ENCODE measurements at places on chromosomes 4 and X.

GRCh38 chrX:22159071-22159470 lies 113.6 kb upstream of the CBLL2 start:
- DNase-seq: no peak

GRCh38 chr4:135838889-135839288 lies 1637.3 kb upstream of the PABPC4L start:
- no peak for DNase-seq

DNA sequence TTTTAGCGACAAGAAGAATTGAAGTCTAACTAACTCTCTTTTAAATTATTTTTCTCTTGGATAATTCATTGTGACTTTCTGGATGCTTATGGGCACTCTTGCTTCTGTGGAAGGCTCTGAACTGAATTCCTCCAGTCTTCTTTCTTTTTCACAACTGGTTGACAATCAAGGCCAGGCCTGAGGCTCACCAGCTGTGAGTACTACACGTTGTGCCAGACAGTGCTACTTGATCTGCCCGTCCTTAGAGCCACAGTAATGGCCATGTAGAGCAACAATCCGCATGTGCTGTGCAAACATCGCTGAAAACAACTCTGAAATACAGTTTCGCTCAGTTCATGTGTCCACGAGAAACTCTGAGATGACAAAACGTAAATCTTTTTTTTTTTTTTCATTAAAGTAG lies 1336.3 kb upstream of the AGA start:
- DNase-seq: no peak

DNA sequence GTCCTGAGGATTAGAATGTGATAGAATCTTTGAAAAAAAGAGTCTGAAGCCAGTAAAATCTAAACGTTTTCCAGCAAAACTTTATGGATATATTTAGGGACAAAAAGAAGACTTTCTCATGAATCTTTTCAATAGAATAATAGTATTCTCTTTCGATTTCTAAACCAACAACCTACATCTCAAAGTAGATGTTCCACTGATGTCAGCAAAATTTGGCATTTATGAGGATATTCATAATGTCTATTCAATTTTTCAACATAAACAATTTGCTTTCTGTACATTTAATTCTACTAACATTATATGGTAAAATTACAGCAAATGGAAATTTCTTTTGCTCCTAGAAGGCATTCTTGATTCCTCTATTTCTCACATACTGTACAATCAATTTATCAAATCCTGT lies 886.5 kb downstream of the CENPC start:
- no peak for DNase-seq

GRCh38 chr4:126172126-126172525 lies 857.4 kb downstream of the FAT4 start:
- DNase-seq: no peak

DNA sequence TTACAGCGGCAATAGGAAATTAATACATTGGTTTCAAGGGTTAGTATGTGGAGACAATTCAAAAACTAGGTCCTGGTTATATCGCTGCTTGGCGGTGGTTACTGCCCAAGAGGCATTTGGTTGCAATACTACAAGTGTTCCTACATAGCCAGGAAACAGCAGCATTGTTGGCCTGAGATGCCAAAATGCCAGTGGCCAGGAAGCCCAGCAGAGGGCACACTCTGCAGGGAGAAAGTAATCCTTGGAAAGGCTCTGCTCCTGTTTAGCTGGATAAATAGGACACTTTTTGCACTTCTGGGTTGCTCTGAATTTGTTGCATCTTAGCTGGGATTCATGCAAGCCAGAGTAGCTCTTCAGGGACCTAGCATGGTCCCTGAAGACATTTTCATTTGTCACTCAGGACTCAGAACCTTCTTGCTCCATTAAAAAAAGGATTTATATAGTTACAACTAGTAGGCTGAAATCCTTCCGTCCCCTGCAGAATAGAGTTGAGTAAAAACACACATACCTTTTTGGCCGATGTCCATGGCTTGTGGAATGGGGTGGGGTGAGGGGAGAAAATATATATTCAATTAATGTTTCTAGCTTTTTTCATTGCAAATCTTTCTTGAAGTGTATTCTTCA lies 8.1 kb upstream of the GPR119 start:
- DNase-seq: no peak

DNA sequence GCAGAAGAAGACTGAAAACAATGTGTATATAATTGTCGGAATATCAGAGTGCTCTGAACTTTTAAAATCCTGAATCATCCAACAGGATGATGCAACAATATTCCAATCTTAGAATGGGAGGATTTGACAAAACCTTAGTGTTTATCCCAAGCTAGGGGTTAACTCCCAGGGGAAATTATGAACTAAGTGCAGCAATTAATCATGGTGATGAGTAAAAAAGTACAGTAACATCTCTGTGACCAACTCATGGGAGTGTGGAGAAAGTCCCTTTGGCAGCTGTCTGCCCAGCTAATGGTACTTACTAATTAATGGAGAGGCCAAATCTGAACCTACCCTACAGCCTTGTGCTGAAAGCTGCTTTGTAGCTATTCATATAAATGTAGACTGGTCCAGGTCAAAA lies 257.6 kb upstream of the DDX53 start:
- DNase-seq: no peak

DNA sequence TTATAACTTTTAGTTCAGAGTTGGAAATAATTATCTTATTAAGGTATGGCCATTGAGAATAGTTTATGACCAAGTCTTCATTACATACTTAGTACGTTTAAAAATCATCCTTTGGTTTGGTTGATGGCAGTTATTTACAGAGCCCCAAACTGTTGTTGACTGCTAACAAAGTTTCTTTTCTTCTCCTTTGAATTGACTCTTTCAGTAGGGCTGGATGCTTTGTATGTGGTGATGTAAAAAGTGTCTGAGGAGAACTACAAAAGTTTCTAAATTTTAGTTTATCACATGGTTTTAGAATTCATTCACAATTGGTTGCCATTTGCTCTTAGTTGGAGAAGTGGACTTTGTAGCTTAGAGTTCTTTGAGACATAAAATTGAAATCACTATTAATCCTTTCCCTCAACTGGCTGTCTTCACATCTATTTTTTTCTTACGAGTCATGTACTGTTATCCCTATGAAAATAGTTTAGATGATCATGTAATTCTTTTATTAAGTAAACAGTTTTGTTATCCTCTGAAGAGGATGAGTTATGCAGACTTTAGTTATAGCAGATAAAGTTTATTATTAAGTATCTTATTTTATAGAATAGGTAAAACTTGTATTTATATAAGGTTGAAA lies 14.8 kb downstream of the PTPN13 start:
- no peak for DNase-seq

- no peak for DNase-seq
These were observed 69.7 kb upstream of the PGRMC2 start for GRCh38 chr4:128357286-128357685.

- no peak for DNase-seq
These were observed 95.9 kb downstream of the RASL11B start for GRCh38 chr4:52957835-52958631.

DNA sequence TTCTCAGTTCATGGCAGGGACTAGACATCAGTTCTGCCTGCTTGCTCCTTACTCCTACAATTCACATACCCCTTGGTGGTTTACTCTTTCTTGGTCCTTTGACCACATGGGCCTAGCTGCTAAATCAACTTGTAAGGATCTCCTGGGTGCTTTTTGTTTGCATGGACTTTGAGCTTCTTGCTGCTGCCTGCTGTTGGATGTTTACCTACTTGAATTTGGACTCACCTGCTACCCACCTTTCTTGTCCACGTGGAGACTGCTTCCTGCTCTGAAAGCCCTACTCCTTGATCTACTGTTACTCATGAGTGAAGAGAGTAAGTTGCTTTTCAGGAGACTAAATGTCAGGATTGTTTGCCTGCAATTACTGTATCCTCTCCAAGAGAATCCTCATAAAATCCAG lies 15.2 kb upstream of the ARHGAP24 start:
- DNase-seq: no peak

GRCh38 chrX:111868726-111869638 lies 7.0 kb upstream of the TRPC5OS start:
- DNase-seq: no peak

GRCh38 chr4:94700298-94700697 lies 57.5 kb upstream of the BMPR1B start:
- no peak for DNase-seq

DNA sequence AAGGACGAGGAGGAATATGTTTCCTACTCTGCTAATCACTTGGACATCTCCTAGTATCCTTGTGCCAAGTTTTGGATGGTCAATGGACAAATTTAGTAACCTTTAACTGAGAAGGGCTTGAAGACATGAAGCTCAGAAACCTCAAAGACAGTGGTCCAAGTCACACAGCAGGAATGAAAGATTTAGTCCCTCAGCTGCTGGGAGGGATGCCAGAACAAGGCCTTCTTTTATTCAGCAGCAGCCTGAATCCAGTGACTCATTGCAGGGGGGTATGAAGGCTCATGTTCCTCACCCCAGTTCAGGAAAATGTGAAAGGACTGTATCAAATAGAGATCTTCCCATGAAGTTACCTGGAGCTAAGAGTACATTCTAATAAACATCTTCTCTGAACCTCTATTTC lies 214.9 kb upstream of the UGT8 start:
- no peak for DNase-seq

DNA sequence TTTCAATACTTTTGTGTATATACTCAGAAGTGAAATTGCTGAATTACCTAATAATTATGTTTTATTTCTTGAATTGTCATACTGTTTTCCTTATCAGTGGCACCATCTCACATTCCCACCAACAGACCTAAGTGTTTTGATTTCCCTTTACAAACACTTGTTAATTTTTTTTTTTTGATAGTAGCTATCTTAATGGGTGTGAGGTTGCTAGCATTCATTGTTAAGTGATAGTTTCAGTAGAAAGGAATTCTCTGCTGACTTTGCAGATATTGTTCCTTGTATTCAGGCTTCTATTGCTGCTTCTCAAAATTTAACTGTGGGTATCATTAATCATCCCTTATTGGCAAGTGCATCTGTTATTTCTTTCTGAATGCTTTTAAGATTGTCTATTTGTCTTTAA lies 927.5 kb upstream of the SLIT2 start:
- no peak for DNase-seq

DNA sequence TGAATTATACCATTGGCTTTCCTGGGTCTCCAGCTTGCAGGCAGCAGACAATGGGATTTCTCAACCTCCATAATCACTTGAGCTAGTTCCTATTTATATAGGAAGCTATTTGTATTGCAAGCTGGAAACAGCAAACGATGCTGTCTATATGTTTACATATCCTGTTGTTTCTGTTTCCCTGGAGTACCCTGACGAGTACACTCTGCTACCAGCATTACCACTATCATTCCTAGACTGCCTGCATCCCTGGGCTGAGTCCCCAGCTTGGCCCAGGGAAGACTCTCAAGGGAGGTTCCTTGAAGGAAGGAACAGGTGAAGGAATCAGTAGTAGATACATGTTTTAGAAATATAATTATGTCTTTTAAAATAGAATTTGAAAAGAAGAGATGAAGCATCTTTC lies 81.4 kb downstream of the EVC2 start:
- no peak for DNase-seq

GRCh38 chr4:184500748-184501589 lies 26.6 kb upstream of the IRF2 start:
- DNase-seq: no peak

GRCh38 chrX:48919360-48919841 lies 577 bp upstream of the PIM2 start:
- no peak for DNase-seq

- no peak for DNase-seq
These were observed 97.8 kb downstream of the PARM1 start for GRCh38 chr4:75030649-75031235.

DNA sequence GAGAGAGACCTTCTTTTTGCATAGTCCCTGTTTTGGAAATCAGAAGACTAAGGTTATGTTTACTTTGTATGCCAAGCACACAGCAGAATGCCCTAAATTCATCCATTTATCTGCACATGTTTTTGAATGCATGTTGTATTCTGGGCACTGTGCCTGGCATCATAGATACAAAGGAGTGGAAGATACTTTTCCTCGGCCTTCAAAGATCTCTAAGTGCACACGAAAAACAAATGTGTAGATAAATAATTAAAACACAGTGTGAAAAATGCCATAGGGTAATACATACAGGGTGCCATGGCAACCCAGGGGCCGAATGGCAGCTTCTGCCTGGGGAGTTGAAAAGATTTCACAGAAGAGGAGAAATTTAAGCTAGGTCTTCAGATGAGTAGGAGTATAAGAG lies 390.6 kb upstream of the ATOH1 start:
- DNase-seq: no peak

DNA sequence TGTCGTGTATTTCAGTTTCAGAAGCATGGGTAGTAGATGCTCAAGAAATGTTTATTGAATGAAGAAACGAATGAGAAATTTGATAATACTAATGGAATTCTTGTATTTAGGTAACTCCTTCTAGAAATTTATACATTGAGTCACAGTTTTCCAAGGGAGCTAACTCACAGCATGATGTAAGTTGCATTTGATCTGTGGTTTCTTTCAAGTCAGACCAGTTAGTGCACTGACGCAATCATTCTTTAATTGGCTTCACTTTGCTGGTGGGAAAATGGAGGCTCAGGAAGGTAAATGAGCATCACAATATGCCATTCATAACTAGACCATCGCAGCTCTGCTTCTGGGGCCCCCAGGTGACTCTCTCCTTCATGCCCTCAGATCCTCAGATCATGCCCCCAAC lies 17.3 kb upstream of the CWH43 start:
- DNase-seq: no peak

GRCh38 chr4:25321703-25322102 lies 9.1 kb downstream of the ZCCHC4 start:
- DNase-seq: no peak

- peak; percentile 55 for DNase-seq
These were observed 51.8 kb upstream of the JADE1 start for GRCh38 chr4:128757712-128758111.

GRCh38 chrX:108640817-108641216 lies 95.5 kb downstream of the IRS4 start:
- no peak for DNase-seq

GRCh38 chr4:151831526-151831925 lies 70.7 kb upstream of the GATB start:
- no peak for DNase-seq

DNA sequence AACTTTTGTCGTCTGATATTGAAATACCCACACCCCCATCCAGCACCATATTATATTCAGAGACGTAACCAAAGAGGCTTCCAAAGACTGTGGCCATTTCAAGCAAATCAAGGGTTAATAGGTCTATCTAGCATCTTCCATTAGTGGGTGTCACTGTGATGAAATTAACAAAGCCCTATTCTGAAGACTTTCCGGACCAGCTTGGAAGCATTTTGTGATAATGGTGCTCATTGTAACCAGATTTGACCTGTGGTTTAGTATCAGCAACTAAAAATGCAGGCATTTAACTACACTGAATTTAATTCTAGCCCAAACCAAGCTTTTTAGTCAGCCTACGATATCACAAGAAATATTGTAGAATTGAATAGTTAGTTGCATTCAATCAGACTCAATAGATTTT lies 309.7 kb upstream of the TENM3 start:
- DNase-seq: no peak

- DNase-seq: no peak
These were observed at the start of gene TXK for GRCh38 chr4:48134081-48134480. Gene TXK (minus strand): TSS chr4:48134250. CDS start chr4:48134170, 80 bp downstream.

DNA sequence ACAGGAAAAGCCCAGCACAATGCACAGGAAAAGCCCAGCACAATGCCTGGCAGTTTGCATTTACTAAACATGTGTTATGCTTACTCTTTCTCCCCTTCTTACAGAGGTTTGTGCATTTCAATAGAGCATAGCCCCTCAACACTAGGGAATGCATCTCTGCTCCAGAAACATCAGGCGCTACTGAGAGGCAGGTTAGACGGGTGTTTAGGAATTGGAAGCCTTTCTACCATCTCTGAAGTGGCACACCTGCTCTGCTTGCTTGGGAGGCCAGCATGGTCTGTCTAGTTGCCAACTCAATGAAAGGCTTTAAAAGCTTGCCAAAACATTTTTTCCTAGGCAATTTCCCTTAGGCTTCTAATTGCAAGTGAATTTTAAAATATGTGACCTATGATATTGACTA lies 55.7 kb downstream of the GRID2 start:
- DNase-seq: no peak

Data from ureter (tissue), 1 donor.